ENCODE measurements at places on chromosomes 4 and X.

DNA sequence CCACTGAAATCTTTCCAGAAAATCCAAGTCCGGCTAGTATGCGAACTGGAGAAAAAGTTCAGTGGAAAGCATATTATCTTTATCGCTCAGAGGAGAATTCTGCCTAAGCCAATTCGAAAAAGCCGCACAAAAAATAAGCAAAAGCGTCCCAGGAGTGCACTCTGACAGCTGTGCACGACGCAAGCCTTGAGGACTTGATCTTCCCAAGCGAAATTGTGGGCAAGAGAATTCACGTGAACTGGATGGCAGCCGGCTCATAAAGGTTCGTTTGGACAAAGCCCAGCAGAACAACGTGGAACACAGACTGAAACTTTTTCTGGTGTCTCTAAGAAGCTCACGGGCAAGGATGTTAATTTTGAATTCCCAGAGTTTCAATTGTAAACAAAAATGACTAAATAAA lies 34.4 kb downstream of the STX18 start:
- no peak for DNase-seq

- no peak for DNase-seq
These were observed 194.3 kb upstream of the RPS6KA3 start for GRCh38 chrX:20461002-20461401.

- DNase-seq, result no peak
These were observed 99.5 kb upstream of the FAM9B start for GRCh38 chrX:9133426-9133825.

- DNase-seq, result no peak
These were observed 19.7 kb upstream of the AMELX start for GRCh38 chrX:11273544-11273943.

DNA sequence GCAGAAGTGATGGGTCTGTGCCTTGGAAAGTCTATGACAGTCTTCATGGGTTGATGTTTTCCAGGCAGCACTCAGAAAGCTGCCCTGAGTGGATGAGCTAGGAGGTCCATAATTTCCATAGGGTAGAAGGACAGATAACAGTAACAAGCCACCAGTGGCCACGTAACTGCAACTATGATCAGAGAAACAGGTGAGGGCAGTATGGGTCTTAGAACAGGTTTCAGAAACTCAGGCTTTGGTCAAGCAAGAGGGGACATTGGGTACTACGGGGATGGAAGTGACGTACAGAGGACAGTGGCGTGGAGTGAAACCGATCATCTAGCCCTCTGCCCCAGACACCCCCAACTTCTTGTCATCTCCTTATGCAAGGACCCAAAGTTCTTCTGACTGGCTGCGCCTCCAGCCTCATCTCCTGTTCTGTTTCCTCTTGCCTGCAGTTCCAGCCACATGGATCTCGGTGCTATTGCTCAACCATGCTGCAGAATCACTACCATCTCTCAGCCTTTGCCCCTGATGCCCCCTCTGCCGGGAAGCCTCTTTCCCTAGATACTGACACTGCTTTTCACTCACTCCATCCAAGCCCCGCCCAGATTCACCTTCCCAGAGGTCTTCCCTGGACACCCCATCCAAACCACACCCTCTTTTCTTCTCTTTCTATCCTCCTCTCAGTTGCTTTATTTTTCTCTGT lies 123.4 kb downstream of the MFAP3L start:
- DNase-seq, result no peak

DNA sequence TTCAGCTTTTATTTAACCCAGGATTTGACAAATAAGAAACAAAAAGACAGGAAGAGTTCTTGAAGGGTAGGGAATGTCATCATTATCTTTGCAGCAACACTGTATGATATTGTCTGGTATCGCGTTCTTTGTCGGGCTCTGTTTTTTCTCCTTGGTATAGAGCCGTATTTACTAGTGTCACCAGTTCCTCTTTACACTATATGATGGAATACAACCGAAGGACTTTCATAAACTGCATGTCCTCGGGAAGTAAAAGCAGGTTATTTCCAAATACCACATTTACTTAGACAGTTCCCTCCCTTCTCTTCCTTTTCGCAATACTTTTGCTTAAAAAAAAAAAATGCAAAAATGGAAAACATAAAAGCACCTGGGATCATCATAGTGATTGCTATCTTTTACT lies 96.6 kb upstream of the IL13RA1 start:
- no peak for DNase-seq

DNA sequence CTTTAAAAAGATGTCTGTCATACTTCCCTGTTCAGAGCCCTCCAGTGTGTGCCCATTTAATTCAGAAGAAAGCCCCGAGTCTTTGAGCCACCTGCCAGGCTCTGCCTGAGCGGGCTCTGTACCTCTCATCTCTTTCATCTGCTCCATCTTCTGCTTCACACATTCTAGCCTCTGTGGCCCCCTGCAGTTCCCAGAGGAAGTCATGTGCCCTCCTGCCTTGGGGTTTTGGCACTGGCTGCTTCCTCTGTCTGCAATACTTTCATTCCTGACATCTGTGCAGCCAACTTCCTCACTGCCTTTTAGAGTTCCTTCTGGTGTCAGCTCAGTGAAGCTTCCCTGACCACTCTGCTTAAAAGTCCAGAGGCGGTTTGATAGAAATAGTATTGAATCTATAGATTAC lies 6.2 kb upstream of the STK32B start:
- no peak for DNase-seq

DNA sequence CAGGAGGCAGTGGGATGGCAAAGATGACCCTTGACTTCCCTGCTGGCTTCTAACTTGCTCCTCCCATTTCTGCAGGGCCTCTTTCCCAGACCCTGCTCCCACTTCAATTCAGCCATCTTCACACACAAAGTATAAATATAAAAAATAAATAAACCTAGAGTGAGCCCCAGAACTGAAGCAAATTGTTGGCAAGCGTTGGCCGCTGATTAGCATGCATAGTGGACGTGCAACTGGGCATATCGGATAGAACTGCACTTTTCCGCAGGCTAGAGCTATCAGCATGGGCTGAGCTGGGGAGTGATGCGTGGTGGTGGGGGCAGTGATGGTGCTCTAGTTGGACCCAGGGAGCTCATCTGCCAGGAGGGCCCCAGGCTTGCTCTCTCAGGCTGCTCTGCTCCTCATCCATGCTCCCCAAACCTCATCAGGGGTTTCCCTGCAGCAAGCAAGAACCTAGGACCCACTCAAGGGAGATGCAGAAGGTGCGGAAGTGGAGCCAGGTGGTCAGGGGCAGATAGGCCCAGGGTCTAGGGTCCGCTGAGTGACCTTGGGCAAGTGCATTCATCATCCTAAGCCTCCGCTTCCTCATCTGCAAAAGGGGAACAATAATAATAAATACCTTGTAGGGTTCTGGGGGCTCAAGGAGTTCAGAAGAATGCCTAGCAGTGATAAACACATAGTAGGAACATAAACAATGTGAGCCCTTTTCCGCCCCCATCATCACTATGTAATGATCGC lies 146.8 kb upstream of the PJA1 start:
- no peak for DNase-seq

DNA sequence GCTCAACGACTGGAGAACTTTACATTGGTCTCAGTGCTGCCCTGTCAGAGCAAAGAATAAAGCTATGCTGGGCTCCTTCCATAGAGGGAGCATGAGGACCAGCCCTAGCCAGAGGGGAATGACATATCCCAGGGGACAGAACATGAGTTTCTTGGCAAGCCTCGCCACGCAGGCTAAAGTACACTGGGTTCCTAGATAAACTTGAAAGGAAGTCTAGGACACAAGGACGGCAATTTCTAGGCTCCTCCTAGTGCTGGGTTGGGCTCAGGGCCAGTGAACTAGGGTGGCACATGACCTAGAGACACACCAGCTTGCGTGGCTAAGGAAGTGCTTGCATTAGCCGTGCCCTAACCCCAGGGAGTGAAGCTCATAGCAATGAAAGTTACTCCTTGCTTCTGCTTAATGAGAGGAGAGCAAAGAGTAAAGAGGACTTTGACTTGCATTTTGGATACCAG lies 141.0 kb downstream of the MAB21L2 start:
- no peak for DNase-seq

GRCh38 chr4:19736968-19737756 lies 514.5 kb upstream of the SLIT2 start:
- no peak for DNase-seq

GRCh38 chr4:151460434-151460833 lies 51.5 kb downstream of the FHIP1A start:
- DNase-seq, result no peak

DNA sequence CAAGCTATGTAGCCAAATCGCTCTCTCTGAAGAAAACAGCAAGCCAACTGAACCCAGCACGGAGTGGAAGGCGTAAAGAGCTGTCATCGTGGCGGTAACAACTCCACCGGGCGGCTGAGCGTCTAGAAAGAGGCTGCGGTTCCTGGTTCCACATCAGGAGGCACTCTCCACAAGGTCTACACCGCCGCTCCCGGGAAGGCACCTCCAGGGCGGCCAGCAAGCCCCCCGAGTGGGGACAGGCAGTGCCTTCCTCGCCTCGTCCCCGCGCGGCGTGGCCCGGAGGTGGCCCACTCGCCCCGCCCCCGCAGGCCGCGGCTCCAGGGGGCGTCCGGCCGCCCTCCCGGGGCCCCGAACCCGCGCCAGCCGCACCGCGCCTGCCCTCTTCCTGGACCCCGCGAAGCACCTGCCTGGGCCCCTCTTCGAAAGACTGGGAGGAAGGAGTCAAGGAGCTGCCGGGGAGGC lies 755 bp downstream of the KLHL8 start:
- DNase-seq, result peak; percentile 41

DNA sequence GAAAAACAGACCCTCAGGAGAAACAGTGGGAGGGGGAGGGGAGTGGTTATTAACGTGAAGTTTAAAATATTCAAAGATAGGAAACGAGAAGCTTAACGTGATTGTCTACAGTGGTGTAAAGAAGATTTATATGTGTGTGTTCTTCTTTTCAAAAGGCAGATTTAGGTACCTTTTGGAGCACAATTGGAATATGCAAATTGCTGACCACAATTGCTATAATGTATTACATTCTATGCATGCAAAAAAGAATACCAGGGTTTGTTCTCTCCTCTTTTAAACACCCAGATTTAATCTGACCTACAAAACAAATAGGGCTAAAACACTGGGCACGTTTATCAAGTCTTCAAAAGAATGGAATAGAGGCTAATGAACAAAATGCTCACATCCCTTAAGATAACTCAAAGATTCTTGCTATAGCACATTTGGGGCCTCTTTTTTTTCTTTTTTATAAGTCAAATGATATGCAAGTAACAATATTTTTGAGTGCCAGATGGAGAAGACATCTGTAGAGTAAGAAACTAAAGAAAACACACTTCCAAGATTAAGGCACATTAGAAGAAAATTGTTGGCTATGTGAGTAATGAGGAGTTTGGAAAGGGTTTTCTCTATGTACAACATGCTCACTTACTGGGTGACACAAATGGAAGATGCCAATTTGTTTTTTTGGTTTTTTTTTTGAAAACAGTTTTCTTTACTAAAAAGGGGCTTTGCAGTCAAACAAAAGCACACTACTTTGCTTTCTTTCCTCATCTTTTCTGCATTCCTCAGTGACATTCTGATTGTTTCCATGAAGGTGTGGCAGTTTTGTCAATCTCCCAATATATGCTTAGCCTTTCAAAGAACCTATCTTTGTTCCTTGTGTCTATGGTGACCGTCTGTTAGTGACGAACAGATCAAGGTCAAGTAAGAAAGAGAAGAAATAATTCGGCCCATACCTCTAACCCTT lies 240.3 kb downstream of the PALLD start:
- no peak for DNase-seq

GRCh38 chr4:38287101-38287851 lies 327.1 kb downstream of the PTTG2 start:
- no peak for DNase-seq

DNA sequence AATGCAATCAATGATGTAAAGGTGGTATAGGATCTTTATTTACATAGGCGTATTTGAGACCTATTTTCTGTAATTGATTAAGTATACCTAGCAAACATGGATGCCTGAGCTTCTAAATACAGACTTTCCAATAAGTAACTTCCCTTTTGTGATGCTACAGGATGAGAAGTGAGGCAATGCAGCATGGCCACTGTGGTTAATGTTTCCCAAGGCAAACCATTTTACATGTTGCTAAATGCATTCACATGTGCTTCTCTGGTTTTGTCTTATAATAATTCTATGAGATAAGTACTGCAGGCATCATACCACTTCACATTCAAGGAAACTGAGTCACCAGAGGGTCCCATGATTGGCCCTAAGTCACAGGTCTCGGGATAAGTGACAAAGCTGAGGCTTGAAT lies 35.7 kb upstream of the NKX3-2 start:
- DNase-seq, result no peak

DNA sequence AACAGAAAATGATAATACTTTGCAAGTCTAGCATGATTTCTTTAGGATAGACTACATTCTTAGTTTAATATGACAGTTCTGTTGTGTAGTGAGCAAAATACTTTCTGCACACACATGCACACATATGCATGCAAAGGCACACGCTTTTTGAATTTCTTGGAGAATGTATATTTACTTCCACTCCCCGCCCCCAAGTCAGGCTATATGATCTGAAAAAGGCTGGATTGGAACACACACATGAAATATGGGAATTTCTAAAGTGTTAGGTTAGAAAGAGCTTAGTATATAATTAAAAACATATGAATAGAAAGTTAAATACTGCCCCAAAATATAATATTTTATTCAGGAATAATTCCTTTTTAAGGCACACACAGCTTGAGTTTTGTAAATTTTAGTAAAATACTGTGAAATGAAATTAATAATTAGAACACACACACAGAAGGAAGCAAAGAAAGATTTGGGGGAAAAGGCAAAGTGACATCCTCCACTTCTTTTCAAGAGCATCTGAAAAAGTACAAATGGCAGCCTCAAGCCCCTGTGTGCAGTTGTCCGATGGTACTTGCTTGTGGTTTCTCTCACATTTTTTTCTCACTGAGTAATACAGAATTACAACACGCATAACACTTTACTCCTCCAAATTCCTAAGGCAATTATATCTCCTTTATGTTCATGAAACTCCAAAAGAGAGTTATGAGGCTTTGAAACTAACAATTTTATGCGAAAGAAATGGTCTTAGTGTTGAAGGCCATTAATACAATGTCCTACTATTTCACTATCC lies 228.9 kb upstream of the ETNPPL start:
- no peak for DNase-seq

- no peak for DNase-seq
These were observed 109.5 kb downstream of the FRAS1 start for GRCh38 chr4:78166622-78167021.

- no peak for DNase-seq
These were observed 69.3 kb upstream of the MAOA start for GRCh38 chrX:43586830-43587229.

GRCh38 chrX:72554448-72555140 lies 18.0 kb downstream of the HDAC8 start:
- DNase-seq, result no peak

DNA sequence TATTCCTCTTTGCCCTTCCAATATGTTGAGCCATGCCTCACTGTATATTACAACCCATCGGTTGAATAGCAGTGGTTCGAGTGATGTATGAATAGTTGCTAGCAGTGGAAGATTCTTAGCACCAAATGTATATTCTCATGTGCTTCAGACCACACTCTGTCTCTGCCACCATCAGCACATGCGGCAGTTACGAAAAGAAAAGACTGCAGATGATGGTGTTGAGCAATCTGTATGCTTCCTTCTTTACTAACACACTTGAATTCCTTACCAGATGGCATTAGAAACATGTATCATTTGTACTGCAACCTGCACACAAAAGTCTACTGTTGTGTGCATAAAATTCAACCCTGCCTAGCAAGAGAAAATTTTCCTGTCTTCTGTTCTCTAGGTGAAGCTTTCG lies 214.6 kb downstream of the ENOX2 start:
- DNase-seq, result no peak

GRCh38 chr4:78079726-78080430 lies 22.8 kb downstream of the FRAS1 start:
- no peak for DNase-seq

All from activated CD4-positive, alpha-beta T cell treated with anti-CD3 and anti-CD28 coated beads, Interleukin-2, amount 50 U/mL, for 1 hour (primary cell).